ENCODE measurements at places on chromosomes 16 and 17.

DNA sequence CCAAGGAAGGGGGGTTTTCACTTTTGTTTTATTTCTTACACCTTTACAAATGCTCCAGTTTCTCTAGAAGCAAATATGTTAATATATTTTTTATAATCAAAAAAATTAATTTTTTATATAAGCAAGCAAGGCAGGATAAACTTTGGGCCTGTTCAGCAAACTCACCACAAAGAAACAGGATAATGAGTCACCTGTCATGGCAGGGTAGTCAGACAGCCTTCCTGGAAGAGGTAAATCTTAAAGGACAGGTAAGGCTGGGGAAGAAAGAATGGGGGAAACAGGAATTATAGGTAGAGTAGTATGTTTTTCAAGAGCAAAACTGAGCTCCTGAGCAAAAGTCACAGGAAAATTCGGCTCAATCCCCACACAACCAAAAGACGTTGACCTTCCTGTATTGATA, 186.3 kb upstream of the SOX9 start:
- DNase-seq = no peak

GRCh38 chr17:77664097-77664729, 294.3 kb upstream of the TNRC6C start:
- no peak for DNase-seq

DNA sequence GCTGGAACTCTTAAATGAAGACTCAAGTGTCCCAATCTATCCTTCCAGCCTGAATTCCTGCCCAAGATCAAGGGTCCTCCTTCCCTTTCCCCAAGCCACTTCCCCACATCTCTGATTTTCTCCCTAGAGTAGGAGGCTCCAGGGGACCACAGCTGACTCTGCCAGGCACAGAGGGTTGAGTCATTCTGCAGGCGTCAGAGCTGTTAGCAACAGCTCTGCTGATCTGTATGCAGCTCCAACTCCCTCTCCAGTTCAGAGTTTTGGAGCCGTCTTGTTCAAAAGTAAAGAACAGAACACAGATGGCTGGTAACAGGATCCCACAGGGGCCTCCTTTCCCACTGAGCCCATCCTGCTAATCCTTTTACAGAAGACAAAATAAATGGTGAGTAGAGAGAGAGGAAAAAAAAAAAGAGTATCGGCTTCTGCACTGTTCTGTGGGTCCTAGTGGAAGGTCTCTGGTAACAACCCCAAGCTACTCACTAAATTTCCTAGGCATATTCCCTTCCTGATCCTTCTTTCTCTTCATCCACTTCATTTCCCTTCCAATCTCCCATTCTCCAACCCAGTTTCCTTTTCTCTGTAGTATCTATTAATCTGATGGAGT, 13.4 kb upstream of the TAOK1 start:
- DNase-seq = no peak

DNA sequence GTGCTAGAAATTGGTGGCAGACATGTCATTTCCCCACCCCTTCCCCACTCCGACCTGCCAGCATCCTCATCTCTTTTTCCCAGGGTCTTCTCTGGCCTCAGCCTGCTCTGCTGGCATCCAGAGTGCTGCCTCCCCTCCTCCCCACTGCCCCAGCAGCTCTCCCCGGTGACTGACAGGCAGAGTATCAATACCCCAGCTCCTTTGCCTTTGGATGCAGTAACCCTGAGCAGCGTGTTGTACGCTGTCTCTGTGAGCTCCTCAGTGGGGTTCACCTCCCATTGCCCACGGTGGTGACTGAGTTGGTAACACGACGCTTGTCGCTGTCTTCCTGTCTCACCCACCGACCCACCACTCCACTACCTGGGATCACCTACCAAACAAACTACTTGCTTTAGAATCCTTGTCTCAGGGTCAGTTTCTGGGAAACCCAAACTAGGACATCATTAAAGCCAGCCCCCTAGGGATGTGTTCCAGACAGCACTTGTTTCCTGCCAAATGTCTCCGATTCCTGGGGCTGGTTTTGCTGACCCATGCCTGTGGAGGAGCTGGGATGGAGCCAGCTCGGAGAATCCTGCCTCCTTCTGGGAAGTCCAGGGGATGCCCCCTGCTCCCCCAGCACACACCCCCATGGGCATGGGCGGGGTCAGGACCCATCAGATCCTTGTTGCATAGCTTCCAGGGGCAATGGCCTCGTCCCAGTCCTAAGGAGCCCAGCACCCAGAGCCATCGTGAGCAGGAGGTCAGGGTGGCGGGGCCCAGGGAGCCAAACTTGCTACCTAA, 8.3 kb upstream of the SBK1 start:
- DNase-seq = no peak

Data from HS-5 (cell line).